ENCODE measurements at places on chromosomes 7 and 10.

DNA sequence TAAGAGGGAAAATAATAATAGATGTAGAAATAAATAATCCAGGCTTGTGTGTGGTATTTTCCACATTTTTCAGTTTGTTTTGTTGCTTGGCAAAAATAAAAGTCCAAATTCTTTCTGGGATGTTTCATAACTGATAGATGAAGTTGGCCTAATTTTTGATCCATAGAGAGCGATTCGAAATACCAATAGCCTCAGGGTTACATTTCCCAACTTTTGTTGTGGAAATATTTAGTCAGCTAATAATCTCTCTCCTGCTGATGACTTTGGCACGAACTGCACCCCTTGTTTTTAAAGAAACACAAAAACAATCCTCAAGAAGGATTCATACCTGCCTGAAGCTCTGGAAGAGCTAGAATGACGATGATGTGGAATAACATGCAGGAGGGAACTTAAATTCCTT lies 483.2 kb downstream of the ADRA2A start:
- DNase-seq = peak; percentile 43

DNA sequence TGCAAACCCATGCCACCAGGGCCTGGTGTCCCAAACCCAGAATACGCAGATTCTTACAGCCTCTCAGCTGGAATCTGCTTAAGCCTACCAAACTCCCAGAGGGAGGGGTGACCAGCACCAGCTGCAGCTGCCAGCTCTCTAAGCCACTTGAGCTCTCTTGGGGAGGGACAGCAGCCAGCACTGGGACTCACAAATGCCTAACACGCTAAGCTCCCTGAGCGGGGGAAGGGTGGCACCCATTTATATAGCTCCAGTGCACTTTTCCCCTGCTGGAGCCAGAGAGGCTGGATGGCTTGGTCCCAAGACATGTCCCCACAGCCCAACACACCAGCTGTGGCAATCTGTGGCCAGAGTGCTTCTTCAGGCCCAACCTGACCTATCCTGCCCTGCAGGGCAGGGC lies 326.8 kb upstream of the NRG3 start:
- no peak for DNase-seq

- no peak for DNase-seq
Observed at GRCh38 chr7:47216439-47216838, 365.5 kb downstream of the TNS3 start.

DNA sequence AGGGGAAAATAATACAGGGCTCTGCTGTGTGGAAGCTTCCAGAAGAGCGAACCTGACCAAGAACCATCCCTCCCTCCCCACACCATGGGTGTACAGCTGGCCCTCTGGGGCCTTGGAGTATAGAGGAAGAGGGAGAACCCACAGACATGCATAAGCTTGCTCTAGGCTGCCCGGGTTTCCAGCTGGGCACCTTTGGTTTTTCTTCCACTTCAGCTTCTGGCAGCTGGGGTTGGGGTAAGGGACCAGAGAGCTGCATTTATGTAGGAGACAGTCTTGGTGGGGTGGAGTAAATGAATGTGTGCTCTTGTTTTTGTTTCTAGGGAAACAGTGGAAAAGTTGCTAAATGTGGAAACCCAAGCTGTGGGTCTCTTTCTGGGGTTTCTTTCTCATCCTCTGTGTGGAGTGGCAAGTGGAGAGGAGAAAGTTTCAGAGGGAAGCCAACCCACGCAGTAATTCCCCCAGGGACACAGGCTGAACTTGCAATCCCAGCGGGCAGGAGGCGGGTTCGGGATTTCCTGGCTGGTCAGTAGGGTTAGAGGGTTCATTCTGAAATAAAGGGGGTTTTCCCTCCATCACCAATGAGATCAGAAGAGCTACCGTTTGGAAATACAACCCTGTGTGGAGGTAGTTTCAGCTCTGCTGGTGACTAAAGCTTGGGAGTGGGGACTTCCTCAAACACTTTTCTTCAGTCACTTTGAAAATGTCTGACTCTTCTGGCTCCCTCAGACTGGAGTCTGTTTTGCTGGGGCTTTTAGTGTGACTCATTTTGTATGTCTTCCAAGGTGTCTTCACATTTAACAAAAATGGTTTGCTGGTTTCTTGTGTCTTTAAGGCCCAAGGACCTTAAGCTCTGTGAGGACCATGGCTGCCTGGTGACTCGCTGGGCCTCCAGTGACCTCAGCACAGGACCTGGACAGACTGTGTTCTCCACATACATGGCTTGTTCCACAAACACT lies 22.2 kb upstream of the SRGN start:
- no peak for DNase-seq

DNA sequence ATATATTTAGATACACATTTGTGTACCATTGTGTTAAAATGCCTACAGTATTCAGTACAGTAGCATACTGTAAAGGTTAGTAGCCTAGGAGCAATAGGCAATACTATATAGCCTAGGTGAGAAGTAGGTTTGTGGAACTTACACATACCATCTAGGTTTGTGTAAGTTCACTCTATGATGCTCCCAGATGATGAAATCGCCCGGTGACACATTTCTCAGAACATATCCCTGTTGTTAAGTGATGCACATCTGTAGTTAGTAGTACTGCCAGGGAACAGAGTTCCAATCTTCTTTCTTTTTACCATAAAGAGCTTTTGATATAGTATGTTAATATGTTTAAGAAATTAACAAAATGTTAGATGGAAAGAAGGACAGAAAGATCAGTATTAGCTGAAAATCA lies 138.2 kb downstream of the SNX13 start:
- DNase-seq = no peak

DNA sequence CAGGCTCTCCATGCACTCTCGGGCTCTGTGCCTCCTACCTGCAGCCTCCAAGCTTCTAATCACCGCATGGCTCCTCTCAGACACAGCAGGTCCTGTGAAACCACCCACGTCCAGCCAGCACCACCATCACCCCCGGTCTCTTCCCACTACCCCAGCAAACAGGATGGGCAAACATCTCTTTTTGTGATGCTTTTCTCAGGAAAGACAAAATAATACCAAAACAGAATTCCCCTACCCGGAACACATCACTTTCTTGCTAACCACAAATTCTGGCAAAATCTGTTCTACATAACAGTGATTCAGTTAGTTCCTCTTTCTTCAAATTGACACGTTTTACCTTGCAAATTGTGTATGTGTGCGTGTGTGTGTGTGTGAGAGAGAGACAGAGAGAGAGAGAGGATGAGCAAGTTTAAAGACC lies 6.5 kb downstream of the SNX8 start:
- DNase-seq = no peak

DNA sequence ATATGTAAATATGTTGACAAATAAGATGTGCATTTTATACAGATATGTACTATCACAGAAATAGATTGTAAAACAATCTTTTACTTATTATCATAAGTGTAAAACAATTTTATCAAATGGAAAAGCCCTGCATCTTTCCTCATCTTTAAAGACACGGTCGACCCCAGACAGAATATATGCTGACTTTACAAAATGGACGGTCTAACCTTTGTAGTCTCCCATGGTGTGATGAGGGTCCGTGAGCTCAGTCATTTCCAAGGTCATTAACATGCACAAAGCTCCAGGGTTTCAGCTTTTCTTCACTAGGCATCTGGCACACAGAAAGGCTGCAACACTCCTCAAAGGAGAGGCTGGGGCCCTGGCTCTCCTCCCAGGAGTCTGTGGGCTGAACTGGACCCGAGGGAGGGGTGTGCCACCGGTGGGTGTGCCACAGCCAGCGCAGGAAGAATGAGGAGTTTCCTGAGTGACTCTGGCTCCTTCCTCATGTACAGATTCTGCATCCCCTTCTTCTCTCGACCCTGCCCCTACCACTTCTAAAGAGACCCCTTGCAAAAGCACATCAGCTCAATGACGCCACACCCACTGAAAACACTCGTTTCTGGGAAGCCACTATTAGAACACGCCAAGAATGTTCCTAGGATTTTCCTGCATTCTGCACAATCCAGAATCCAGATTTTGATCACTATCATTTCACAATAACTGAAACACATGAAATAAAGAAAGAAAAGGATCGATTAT lies 26.2 kb upstream of the ABLIM1 start:
- DNase-seq = no peak

GRCh38 chr10:98374217-98374985 lies 40.6 kb downstream of the PYROXD2 start:
- peak; percentile 42 for DNase-seq

GRCh38 chr7:31747553-31747952 lies 60.5 kb downstream of the PPP1R17 start:
- no peak for DNase-seq

DNA sequence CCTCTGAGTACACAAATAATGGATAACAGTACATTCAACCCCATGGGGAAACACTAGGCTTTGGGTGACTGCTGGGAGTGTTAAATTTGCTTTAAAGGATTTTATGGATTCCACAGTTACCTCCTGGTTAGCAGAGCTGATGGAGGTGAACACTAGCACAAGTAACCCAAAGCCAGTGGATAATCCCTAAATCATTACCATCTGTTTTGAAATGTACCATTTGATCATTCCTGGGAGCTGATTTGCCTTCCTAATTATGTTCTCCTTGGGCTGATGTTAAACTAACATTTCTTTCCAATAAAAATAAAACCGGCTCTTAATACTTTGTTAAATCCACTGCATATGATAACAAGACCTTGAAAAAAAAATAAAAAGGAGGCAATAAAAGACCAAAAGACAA lies 493.9 kb downstream of the PLXNA4 start:
- DNase-seq = no peak

DNA sequence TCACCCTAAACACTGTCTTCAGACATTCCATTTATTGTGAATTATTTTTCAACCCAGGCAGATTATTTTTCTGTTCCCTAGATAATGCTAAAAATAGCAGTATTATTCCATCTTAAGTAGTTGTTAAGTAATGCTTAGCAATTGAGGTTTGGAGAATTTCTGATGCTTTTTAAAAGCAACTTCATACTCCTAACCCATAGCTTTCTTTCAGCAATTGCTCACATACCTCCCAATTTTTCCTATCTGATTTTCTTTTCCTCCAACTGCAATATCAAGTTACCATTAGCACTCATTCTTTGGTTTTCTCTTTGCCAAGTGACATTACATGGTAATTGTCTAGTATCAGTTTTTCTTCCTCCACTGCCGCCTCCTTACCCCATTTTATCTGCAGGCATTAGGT lies 104.7 kb downstream of the GPR85 start:
- no peak for DNase-seq

GRCh38 chr7:141409801-141410329 lies 141.3 kb upstream of the AGK start:
- no peak for DNase-seq

GRCh38 chr7:133352430-133352829 lies 99.6 kb downstream of the EXOC4 start:
- DNase-seq = no peak

DNA sequence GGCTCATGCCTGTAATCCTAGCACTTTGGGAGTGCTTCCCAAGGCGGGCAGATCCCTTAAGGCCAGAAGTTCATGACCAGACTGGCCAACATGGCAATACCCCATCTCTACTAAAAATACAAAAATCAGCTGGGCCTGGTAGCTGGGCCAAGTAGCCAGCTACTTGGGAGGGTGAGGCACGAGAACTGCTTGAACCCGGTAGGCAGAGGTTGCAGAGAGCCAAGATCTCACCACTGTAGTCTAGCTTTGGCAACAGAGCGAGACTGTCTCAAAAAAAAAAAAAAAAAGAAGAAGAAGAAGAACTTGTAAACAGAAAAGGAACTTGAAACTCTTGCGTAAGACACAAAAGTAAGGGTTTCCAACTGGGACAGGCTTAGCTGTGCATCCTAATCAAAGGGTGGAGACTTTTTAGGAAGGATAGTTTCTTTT lies 5.6 kb upstream of the IFIT2 start:
- peak; percentile 55 for DNase-seq

Data from muscle of back (tissue), 13 donors.